Caco-2 (cell line): ENCODE measurements at places on chromosomes 6 and 20. TPM values are rescaled to one million over a fixed set of nuclear protein-coding genes. Genes with fewer than 3 reads are reported as not detected.
A peak's percentile ranks its signal among the peaks of the same experiment; 100 is the strongest.

- no peaks in the 10 kb centered on the region for H3K27me3 ChIP-seq
- no peak overlapping the region for H3K4me3 ChIP-seq
- DNase-seq: no peak
- H3K36me3 ChIP-seq: no peaks in the 10 kb centered on the region
Measured at GRCh38 chr6:124522335-124522734, 439.9 kb upstream of the RNF217 start.

- no peaks in the 10 kb centered on the region for H3K4me1 ChIP-seq
- peak overlapping the region; percentile 67 for H3K27ac ChIP-seq
- H3K27me3 ChIP-seq: no peaks in the 10 kb centered on the region
- no peak for DNase-seq
- peak overlapping the region; percentile 42 for H3K4me3 ChIP-seq
- H3K36me3 ChIP-seq: no peaks in the 10 kb centered on the region
Measured at GRCh38 chr6:27280540-27281000, 31.5 kb downstream of the POM121L2 start.

DNA sequence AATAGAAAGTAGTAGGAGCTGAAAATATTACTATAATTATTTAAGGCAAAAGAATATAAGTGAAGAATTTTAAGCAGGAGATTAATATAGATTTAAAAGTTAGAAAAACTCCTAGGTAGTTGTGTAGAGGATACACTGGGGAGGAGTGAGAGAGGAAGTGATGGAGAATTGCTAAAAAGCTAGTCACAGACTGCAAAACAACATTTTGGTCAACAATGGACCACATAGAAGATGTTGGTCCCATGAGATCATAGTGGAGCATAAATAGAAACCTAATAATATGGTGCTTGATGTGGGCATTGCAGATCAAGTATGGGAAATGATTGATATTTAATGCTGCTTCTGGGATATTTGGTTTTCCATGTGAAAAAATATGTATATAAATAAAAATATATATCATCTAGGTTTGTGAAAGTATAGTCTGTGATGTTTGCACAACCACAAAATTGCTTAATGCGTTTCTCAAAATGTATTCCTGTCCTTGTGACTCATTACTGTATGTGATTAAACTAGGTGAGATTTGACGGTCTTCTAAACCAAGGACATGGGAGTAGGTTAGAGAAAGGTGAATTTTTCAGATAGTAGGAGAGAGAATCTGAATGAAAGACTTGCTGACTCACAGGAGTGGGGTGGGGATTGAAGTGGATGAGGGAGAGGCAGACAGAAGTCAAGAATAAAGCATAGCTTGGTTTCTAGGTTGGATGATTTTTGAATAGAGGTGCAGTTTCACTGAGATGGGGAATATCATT is 174.0 kb downstream of the BCKDHB start:
- no peak for DNase-seq
- H3K4me1 ChIP-seq: no peaks in the 10 kb centered on the region
- no peak overlapping the region for H3K27ac ChIP-seq
- H3K27me3 ChIP-seq: no peaks in the 10 kb centered on the region

GRCh38 chr20:51159303-51159702 is 136.4 kb upstream of the KCNG1 start:
- DNase-seq: no peak
- peaks cover 7% of the 10 kb centered on the region for H3K27me3 ChIP-seq
- no peak overlapping the region for H3K27ac ChIP-seq
- no peaks in the 10 kb centered on the region for H3K4me1 ChIP-seq
- no peaks in the 10 kb centered on the region for H3K36me3 ChIP-seq

DNA sequence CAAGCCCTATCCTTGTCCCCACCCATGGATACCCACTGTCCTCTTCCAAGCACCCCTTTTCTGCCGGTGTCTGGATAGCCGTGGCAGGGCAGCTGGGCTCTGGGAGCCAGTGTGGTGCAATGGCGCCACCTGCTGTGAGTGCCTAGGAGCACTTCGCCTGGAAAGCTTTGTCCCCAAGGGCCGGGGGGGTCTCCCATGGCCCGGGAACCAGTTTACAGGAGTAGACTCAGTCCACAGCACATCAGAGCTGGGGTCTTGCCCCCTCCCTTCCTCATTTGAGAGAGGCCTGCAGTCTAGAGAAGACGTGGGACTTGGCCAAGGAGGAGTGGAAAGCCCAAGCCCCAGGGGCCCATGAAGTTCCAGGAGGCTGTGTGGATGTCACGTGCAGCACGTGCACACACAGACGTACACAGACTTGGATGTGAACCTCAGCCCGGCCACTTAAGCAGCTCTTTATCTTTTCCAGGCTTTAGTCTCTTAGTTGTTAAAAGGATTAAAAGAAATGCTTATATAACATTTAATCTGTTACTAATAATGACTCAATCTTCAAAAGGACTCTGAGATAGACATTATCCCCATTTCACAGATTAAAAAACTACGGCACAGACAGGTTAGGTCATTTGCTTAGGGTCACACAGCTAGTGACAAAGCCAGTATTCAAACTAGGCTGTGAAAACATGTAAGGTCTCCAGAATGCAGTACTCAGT is 40.9 kb upstream of the CDH22 start:
- H3K4me3 ChIP-seq: no peak overlapping the region
- H3K27me3 ChIP-seq: no peaks in the 10 kb centered on the region; the same call in 1 of the 2 replicates
- no peak overlapping the region for H3K27ac ChIP-seq
- no peak for DNase-seq

GRCh38 chr20:53657732-53658131 is 64.1 kb upstream of the ZNF217 start:
- peak overlapping the region; percentile 2 for H3K27ac ChIP-seq
- H3K4me3 ChIP-seq: no peak overlapping the region
- H3K27me3 ChIP-seq: no peaks in the 10 kb centered on the region
- peaks cover 43% of the 10 kb centered on the region for H3K4me1 ChIP-seq
- H3K36me3 ChIP-seq: no peaks in the 10 kb centered on the region
- peak; percentile 37 for DNase-seq

DNA sequence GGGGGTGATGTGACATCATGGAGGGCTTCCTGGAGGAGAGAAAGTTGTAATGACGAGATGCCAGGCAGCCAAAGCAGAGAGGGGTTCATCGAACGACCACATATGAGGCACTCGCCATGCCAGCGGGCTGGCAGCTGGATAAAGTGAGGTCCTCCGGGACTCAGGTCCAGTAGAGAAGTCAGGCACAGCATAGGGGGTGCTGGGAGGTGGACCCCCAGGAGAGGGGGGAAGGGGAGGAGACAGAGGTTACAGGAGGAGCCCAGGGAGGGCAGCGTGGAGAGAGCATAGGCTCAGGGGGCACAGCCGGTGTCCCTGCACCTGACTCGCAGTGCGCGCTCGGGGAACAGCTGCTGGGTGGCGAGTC is 174.7 kb downstream of the BMP7 start:
- no peak overlapping the region for H3K27ac ChIP-seq
- H3K36me3 ChIP-seq: no peaks in the 10 kb centered on the region
- peaks cover 7% of the 10 kb centered on the region for H3K4me1 ChIP-seq
- DNase-seq: no peak
- H3K27me3 ChIP-seq: no peaks in the 10 kb centered on the region

DNA sequence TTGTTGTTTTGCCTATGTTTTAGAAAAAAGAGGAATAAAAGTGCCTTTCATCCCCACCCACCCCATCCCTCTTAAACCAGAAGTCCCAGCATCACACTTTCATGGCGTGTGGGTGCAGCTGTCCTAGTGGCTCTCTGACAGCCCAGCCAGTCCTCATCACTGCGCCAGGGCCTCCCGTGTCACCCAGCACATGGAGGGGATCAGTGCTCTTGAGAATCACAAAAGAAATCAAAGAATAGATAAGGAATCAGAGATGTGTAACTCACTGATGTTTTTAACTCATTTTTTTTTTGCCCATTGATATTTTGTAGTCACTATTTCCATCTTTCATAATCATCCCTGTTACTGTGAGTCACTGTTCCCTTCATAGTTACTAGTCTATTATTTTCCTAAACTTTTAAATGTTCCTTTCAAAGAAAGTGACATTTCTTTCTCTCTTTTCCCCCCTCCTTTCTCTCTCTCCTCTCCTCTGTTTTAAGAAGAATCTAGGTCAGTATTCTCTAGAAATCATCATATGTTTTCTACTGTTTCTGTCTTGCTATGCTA is 78.6 kb downstream of the AIG1 start:
- H3K27me3 ChIP-seq: no peaks in the 10 kb centered on the region
- no peak for DNase-seq
- no peak overlapping the region for H3K27ac ChIP-seq

DNA sequence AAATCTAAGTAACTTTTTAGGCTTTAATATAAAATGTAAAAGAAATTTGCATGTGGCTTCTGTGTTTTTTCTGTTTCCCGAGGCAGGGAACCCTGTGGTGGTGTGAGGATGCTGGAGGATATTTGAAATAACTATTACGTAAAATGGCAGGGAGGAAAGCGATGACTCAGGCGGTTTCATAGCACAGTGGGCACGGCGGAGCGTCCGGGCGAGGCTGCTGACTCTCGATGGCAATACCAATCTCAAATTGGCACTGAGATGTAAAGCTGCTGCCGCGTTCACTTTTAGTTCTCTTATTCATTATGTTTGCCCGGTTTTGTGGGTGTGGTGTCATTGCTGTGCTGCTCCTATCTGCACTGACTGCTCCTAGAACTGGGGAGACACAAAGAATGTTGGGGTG is 254.3 kb downstream of the THBS2 start:
- H3K27me3 ChIP-seq: no peaks in the 10 kb centered on the region
- no peaks in the 10 kb centered on the region for H3K36me3 ChIP-seq
- no peak for DNase-seq
- H3K4me3 ChIP-seq: no peak overlapping the region
- no peak overlapping the region for H3K27ac ChIP-seq

DNA sequence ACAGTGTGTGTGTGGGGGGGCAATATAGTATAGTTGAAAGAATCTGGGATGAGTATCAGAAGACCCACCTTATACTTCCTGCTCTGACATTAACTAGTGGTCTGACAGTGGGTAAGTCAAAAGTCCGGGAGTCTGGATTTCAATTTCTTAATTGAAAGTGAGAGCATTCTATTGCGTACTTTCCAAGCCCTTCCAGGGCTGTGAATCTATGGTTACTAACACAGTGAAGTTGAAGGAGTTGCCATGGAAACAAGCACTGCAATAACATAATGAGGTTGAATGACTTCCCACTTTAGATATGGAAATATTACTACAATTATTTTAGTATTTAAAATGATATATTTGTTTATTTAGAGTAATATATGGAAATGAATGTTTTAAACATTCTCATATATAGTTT is 80.2 kb downstream of the MLIP start:
- H3K27me3 ChIP-seq: no peaks in the 10 kb centered on the region
- no peaks in the 10 kb centered on the region for H3K36me3 ChIP-seq
- H3K27ac ChIP-seq: no peak overlapping the region
- DNase-seq: no peak
- no peak overlapping the region for H3K4me3 ChIP-seq

Gene RPP21
- 44.2 and 47.5 TPM in 2 replicates for total RNA-seq

Gene PLCG1
- total RNA-seq: 196 and 205 TPM in 2 replicates

Gene TTI1
- 59.2 and 62.3 TPM in 2 replicates for total RNA-seq

Gene ENTPD6
- 86.6 and 89.4 TPM in 2 replicates for total RNA-seq

Gene OXT
- 1.9 and 2.7 TPM in 2 replicates for total RNA-seq

Gene PI16
- not detected in 2 replicates for total RNA-seq

Gene WFDC10B
- not detected in 2 replicates for total RNA-seq
